ENCODE measurements at places on chromosomes 5 and 9. TPM values are rescaled to one million over a fixed set of nuclear protein-coding genes. Genes with fewer than 3 reads are reported as not detected.

Gene HTR1A
- not detected for total RNA-seq

Gene SAXO1
- total RNA-seq = not detected

Gene TEX48
- total RNA-seq = not detected

Gene LCN9
- total RNA-seq = not detected

Gene NINJ1
- total RNA-seq = 61.7 TPM

GRCh38 chr5:174533751-174534241 is 190.6 kb upstream of the MSX2 start:
- peak; percentile 87 for DNase-seq

DNA sequence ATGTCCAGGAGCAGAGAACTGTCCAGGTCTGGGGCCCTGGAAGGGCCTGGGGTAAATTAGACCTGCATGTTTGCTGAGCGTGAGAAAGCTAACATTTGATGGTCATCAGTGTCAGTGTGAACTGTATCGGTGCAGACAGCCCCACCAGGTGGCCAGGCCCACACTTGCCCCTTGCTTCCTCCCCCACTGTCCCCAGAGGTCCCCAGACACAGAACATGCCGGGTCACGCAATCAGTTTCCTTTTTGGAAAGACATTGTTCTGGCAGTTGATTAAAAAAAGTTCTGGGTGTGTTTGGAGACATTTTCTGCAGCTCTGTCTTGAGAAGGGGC is 1.5 kb downstream of the NKD2 start:
- DNase-seq = no peak

DNA sequence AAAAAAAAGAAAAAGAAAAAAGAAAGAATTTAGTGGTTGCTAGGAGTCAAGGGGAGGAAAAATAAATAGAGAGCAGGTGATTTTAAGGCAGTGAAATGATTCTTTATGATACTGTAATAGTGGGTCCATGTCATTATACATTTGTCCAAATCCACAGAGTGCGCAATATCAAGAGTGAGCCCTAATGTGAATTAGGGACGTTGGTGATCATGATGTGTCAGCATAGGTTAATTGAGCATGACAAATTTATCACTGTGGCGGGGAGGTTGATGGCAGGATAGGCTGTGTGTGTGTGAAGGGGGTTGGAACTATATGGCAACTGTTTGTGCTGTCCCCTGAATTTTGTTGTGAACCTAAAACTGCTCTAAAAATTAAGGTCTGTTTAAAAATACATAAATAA is 357.8 kb downstream of the ICE1 start:
- DNase-seq = no peak

GRCh38 chr5:127229185-127229889 is 61.3 kb upstream of the MEGF10 start:
- peak; percentile 24 for DNase-seq

GRCh38 chr9:97596906-97597305 is 36.3 kb downstream of the TSTD2 start:
- no peak for DNase-seq

DNA sequence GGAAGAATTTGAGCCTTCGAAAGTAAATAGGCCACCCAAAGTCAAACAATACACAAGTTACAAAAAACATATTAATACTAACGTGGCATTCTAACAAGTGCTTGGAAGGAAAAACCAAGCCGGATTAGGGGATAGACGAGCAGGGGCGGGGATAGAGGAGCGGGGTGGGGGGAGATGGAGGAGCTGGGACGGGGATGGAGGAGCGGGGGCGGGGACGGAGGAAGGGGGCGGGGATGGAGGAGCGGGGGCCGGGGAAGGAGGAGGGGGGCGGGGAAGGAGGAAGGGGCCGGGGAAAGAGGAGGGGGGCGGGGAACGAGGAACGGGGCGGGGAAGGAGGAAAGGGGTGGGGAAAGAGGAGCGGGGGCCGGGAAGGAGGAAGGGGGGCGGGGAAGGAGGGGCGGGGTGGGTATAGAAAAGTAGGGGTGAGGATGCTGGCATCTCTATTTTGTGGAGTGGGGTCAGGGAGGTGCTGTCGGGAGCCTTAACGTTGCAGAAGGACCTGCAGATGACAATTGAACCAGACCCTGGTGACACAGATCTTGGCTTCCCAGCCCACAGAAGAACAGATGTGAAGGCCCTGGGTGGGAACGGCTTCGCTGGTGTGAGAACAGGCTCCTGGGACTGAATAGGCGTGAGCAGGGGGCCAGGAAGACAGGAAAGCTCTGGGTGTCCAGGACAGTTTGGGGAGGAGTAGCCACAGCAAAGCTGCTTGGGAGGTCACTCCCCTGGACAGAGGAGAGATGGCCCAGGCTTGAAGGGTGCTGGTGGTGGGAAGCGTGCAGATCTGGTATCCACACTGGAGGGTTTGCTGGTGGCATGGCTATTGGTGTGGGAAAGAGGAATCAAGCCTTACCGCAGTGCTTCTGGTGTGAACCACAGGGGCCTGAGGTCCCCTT is 233.3 kb upstream of the DAP start:
- no peak for DNase-seq

DNA sequence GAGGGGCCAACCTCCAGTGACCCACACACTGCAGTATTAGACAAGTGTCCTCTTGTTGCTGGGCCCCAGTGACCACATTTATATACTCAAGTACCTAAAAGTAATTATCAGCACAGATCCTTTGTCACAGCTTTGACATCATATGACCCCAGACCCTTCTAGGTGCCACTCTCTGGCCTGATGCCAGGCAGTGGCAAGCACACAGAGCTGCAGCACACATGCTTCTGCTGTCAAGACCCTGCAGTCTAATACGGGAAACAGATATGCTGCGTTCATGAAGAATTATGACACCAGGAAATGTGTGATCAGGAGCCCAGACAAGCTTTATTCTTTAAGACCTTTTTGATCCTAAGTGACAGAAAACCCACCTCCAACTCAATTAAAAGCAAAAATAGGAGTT is 63.8 kb upstream of the AFAP1L1 start:
- no peak for DNase-seq

DNA sequence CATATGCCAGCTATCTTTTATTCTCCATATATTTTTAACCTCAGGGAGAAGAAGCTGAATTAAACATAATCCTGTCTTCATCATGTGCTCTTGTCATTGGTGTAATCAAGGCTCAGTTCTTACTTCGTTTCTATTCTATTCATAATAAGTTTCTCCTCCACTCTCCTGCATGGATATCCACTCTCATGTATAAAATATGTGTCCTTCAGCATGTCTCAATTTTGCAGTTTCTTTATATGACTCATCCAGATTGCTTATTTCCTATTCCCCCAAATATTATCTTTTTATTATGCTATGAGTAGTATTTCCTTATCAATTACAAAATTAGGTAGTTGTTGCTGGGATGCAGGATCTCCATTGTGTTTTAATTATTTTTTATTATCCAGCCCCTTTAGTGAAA is 643.7 kb upstream of the ACO1 start:
- DNase-seq = peak; percentile 21

Measured in mammary epithelial cell (primary cell).